ENCODE measurements at places on chromosomes 6 and 20. TPM values are rescaled to one million over a fixed set of nuclear protein-coding genes. Genes with fewer than 3 reads are reported as not detected.

ADGRF1 gene
- total RNA-seq, result 1.2 TPM

DNA sequence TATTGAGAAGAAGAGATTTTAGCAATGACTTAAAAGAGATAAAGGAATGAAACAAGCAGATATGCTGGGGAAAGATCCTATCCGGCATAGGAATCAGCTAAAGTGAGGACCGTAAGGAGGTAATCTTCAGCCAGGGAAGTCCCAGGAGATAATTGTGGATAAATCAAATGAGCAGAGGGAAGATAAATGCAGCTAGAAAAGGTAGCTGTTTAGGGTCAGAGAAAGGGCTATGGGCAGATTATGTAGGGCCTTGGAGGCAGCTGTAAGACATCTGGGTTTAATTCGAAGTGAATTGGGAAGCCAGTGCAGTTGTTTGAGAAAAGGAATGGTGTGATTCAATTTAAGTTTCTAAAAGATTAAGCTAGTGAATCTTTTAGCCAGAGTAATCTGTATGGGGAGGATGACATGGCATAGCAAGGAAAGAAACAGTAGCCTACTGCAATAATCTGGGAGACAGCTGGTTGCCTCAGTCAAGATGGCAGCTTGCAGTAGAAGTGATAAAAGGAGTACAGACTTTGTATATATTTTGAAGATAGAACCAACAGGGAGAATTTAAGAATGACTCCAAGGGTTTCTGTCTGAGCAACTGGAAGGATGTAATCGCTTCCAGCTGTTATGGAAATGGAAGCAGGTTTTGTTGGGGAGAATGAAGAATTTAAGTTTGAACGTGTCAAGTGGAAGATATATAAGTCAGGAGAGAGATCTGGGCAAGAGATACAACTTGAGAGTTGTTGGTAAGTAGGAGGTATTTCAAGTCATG lies 552.3 kb upstream of the FLRT3 start:
- H3K36me3 ChIP-seq, result no peaks in the 10 kb centered on the region
- no peak overlapping the region for H3K4me3 ChIP-seq
- no peaks in the 10 kb centered on the region for H3K4me1 ChIP-seq
- no peaks in the 10 kb centered on the region for H3K27me3 ChIP-seq
- no peak overlapping the region for H3K27ac ChIP-seq
- no peak for DNase-seq

DNA sequence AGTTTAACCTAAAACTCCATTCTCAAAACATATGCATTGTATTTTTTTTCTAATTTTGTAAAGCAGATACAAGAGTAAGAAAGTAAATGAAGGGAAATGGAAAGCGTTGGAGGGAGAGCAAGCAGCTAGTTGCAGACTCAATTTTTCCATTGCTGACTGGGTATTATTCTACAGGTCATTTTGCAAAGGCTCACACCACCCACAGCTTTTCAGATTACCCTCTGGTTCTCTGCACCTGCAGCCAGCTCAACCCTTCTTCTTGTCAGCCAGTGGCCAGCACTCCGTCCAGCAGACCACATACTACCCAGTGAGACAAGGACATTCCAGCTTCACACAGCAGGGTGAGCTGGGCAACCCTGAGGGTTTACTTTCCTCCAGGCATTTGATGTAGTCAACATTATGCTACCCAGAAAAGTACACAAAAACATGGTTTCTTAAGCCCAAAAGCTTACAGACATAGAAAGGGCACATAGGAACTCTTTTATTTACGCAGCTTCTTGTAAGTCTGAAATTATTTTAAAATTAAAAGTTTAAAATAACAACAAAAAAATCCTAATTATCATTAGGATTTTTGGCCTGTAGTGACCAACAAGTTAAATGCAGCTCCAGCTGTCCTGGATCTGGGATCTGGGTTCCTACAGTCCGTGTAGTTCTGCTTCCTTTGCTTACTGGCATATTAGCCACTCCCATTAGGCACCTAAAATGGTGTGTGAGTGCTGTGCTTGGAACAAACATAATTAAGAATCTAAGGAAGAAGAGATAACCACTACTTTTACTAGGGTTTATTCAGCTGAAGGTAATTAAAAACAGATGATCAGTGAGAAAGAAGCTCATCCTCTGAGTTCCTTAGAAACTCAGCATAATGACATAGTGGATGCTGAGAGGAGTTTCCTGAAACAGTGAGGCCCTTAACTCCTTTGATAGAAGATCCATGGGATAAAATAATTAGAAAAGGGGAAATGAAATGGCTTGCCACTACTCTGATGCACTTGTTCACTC lies 185.3 kb downstream of the PKHD1 start:
- no peak for DNase-seq
- H3K36me3 ChIP-seq, result no peaks in the 10 kb centered on the region
- H3K4me1 ChIP-seq, result no peaks in the 10 kb centered on the region
- no peak overlapping the region for H3K4me3 ChIP-seq

- no peaks in the 10 kb centered on the region for H3K4me1 ChIP-seq
- no peak overlapping the region for H3K4me3 ChIP-seq
- H3K27me3 ChIP-seq, result peaks cover 57% of the 10 kb centered on the region
- no peak for DNase-seq
- H3K27ac ChIP-seq, result no peak overlapping the region
These were observed 8.9 kb upstream of the TCF15 start for GRCh38 chr20:618980-619379.

- no peaks in the 10 kb centered on the region for H3K36me3 ChIP-seq
- no peak for DNase-seq
- no peaks in the 10 kb centered on the region for H3K27me3 ChIP-seq
- H3K4me1 ChIP-seq, result no peaks in the 10 kb centered on the region
- no peak overlapping the region for H3K27ac ChIP-seq
These were observed 142.0 kb upstream of the LAMA2 start for GRCh38 chr6:128740951-128741350.

DNA sequence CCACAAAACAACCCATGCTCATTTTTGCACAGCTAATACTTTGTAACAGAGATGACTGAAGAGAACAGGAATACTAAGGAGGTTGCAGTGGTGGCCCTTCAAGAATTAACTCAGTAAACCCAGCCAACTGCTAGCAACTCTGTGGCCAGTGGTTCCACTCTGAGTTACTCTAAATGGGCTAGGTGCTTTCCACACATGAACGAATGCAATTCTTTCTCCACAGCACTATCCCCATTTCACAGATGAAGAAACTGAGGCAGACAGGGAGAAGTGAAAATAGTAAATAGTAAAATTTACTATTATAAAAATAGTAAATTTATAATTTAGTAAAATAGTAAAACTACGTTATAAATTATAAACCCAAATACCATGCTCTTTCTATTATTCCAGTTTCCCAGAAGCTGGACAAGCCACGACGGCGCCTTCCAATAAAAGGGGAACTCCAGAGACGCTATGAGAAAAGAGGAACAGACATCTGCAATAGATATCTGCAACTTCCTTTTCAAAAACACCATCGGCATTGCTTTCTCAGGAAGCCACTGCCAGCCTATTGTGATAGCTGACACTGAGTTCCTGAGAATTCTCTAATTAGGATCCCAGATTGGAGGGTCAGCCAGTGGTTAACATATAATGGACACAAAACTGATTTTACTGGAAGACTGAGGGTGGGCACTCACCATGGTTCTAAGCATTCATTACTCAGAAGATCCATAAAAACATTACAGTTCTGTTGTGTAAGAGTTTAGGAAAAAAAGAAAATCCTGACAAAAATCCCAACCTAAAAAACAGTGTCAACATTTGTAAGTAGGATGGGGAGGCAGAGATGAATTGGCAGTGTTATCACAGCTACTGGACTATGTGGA lies 16.2 kb downstream of the FKBP1A start:
- peak overlapping the region; percentile 16 for H3K27ac ChIP-seq
- H3K4me3 ChIP-seq, result no peak overlapping the region
- peaks cover 35% of the 10 kb centered on the region for H3K4me1 ChIP-seq
- no peak for DNase-seq

DNA sequence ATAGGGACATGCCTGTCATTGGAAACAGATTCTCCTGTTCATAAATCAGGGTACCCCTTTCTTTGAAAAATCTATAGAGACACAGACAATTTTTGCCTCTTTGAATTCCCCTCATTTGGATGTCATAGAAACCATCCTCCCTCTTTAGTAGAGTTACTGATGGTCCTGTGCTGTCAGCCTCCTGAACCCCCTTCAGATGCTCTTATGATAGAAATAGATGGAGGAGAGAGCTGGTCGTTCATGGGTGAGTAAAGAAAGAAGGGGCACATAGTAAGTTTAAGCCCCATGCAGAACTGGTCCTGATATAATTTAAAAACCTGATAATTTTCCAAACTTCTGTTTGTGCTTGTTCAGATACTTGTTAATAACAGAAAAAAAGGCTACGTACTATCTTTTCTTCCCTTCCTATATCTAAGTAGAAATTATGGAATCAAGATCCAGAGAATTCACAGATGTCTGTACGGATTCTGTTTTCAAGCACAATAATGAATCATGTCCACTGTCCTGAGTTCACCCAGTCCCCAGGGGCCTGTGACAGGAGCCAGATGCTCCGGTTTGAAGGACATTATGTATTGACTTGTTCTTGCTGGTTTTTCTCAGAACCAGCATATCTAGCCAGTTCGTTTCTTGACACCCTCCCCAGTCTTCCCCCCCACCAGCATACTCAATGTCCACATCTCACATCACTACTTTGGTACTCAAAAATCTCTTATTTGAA lies 78.1 kb downstream of the NCOA7 start:
- DNase-seq, result no peak
- no peak overlapping the region for H3K4me3 ChIP-seq
- no peak overlapping the region for H3K27ac ChIP-seq
- H3K4me1 ChIP-seq, result peaks cover 7% of the 10 kb centered on the region
- H3K36me3 ChIP-seq, result no peaks in the 10 kb centered on the region

DNA sequence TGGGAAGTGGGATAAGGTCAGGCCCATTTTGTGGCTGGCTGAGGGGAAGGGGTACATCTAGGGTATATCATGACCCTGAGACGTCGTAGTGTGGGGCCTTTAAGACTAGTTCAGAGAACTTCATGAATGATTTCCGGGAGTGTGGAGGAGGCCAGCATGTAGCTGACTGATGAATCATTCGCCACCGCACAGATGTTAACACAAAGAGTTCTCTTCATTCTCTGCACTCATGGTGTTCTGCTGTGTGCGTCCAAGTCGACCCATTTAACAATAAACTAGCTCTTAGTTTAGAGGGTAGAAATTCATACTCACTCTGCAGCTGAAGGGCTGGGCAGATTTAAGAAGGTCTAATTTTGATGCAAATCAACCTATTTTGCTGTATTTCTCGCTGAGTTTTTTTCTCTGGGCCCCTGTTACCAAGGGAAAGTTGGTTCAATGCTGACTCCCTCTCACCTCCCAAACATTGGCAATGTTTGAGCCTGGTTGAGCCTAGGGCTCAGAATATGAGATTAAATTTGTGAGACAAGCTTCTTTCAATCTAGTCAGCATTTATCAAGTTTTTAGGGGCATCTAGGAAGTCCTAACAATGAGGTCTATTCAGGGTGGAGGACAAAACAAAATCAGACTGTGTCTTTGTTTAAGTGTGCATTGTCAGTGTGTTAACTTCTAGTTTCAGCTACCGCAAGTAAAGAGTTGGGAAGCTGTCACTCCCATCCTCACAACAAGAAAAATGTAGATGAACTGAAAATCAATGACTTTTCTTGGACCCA lies 106.8 kb upstream of the CBLN4 start:
- no peaks in the 10 kb centered on the region for H3K36me3 ChIP-seq
- no peak for DNase-seq
- H3K4me1 ChIP-seq, result no peaks in the 10 kb centered on the region
- no peak overlapping the region for H3K27ac ChIP-seq
- no peaks in the 10 kb centered on the region for H3K27me3 ChIP-seq

- no peaks in the 10 kb centered on the region for H3K27me3 ChIP-seq
- no peaks in the 10 kb centered on the region for H3K36me3 ChIP-seq
- H3K4me1 ChIP-seq, result peaks cover 18% of the 10 kb centered on the region
These were observed 5.7 kb upstream of the ADTRP start for GRCh38 chr6:11784341-11784740.

GRCh38 chr6:19999319-20000191 lies 162.4 kb downstream of the ID4 start:
- no peaks in the 10 kb centered on the region for H3K27me3 ChIP-seq
- H3K4me3 ChIP-seq, result no peak overlapping the region
- no peaks in the 10 kb centered on the region for H3K36me3 ChIP-seq
- no peak overlapping the region for H3K27ac ChIP-seq

DNA sequence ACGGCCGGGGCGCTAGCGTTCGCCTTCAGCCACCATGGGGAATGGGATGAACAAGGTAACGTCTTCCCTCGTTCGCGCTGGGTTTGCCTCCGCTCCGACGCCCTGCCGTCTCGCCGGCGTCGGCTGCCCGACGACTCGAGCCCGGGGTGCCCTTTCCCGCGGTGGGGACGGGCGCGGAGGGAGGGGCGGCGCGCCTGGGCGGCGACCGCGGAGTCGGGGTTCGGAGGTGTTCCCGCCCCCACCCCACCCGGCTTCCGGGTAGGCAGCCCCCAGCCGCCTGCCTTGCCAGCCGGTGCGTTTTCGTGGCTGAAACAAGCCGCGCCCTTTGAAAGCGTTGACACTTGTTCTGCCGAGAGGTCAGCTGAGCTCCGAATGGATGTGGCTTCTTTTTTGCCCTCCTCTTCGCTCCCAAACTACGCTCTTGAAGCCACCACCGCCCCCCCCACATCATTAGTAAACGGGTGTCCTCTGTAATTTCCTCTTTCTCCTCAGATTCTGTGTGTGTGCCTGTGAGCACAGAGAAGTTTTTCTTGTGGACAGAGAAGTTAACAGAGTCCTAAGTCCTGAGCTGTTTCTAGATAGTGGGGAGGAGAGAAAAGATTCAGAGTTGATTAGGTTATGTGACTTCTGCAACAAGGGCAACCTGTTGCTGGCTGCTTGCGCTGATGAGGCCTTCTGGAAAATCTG lies 362 bp downstream of the DUSP22 start:
- peak overlapping the region; percentile 97 for H3K27ac ChIP-seq
- no peaks in the 10 kb centered on the region for H3K36me3 ChIP-seq
- H3K4me3 ChIP-seq, result peak overlapping the region; percentile 62
- no peaks in the 10 kb centered on the region for H3K27me3 ChIP-seq
- H3K4me1 ChIP-seq, result peaks cover 10% of the 10 kb centered on the region

DNA sequence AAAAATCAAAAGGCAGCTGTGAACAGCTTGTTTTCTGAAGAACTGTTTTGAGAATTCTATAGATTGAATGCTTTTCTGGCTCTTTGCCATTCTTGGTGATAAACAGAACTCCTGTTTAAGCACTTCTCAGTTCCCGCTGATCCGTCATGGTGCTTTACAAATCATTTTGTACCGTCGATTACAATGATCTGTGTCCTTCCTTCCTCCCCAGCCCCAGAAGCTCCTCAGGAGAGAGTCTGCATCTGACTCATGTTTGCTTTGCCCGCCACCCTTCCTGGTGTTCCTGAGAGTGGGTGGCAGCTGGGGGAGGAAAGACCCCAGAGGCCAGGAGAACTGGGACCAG lies 538.6 kb upstream of the MARCKS start:
- no peak overlapping the region for H3K4me3 ChIP-seq
- DNase-seq, result no peak
- H3K27me3 ChIP-seq, result no peaks in the 10 kb centered on the region
- H3K36me3 ChIP-seq, result no peaks in the 10 kb centered on the region
- H3K27ac ChIP-seq, result no peak overlapping the region
